ENCODE measurements at places on chromosomes 5 and 9.

GRCh38 chr9:7970681-7971330 is 171.2 kb upstream of the DMAC1 start:
- no peak for DNase-seq

GRCh38 chr5:129245489-129245888 is 150.9 kb downstream of the ISOC1 start:
- DNase-seq, result no peak

GRCh38 chr5:77418601-77419581 is 73.2 kb downstream of the WDR41 start:
- DNase-seq, result no peak

GRCh38 chr5:147427521-147428401 is 82.1 kb downstream of the DPYSL3 start:
- DNase-seq, result no peak

DNA sequence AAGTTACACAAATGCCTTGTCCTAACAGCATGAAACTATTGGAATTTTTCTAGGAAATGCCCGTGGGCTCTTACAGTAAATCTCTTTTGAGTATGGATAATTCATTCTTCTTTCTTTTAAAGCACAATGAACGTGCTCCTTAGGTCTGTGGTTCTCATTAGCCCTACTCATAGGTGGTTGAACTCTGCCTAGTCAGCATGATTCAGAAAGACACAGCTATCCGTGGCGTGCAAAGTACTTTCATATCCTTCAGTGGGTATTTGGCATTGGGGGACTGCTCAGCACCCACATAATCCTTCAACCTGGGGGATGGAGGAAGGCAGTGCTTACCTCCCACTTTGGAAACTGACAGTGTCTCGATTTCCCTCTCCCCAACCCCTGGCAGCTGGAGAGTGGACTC is 462.0 kb upstream of the CLINT1 start:
- no peak for DNase-seq

DNA sequence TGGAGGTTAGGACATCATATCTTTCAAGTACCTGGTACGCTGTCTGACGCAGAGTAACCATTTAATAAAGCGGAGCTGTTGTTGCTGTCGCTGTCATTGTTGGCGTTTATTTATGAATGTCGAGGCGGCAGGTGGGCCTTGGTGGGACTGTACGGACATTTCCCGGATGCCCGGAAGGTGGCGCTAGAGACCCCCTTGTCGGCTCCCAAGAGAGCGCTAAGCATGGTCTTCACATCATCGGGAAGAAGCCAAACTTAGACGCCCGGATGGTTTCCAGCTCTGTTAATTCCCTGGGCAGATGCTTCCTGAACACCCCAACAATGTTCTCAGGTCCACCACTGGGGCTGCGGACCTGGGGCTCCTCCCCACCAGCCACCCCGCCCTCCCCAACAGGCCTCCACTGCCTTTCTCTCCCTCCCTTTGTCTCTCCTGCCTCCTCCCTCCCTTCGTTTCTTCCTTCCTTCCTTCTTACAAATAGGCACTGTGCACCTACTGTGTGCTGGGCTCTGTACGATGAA is 54.1 kb downstream of the DUSP1 start:
- peak; percentile 18 for DNase-seq

DNA sequence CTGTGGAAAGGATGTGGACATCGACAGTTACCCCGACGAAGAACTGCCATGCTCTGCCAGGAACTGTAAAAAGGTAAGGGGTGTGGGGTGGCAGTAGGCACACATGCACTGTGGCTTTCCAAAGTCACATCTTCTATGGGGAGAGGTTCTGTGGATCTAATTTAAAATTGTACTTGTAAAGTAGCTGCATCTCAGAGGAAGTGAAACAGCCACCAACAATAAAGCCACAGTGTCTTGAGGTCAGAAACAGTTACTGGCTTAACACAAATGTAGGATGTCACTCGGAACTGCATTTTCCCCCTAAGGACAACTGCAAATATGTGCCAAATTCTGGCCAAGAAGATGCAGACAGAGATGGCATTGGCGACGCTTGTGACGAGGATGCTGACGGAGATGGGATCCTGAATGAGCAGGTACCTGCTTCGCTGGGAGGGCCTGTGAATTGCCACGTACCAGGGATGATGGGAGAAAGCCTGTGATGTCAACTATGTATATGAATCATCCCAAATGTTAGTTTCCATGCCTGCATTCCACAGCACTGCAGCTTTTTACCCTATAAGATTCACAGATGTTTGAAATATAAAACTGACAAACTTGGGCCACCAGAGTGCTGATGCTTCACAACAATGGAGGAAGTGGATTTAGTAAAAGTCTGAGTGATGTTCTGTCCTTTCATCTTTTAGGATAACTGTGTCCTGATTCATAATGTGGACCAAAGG is 35.3 kb downstream of the THBS4 start:
- no peak for DNase-seq
